ENCODE measurements at places on chromosomes 7 and 10.

GRCh38 chr7:138880881-138881578 lies 83.0 kb upstream of the ATP6V0A4 start:
- DNase-seq, result no peak

- DNase-seq, result peak; percentile 66
Measured at GRCh38 chr7:114789871-114790311, 132.0 kb upstream of the MDFIC start.

- DNase-seq, result peak; percentile 16
Measured at GRCh38 chr10:83012866-83013265, 1126.4 kb upstream of the GHITM start.

DNA sequence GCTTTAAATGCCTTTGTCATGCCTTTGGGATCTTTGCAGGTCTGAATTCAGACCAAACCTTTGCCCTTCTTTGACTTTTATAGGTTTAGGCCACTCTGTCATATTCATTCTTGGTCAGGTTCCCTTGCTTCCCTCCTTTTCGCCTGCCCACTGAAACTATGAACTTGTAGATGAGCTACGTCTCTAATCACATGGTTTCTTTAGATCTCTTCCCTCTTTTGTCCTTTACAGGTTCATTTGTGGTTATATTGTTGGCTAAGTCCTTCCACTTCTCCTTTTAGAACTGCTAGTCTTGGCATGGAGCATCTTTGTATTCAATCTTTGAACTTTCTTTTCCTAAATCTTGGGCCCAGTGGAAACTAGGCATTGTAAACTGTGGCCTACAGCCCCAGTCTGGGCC lies 104.0 kb upstream of the ZEB1 start:
- no peak for DNase-seq

DNA sequence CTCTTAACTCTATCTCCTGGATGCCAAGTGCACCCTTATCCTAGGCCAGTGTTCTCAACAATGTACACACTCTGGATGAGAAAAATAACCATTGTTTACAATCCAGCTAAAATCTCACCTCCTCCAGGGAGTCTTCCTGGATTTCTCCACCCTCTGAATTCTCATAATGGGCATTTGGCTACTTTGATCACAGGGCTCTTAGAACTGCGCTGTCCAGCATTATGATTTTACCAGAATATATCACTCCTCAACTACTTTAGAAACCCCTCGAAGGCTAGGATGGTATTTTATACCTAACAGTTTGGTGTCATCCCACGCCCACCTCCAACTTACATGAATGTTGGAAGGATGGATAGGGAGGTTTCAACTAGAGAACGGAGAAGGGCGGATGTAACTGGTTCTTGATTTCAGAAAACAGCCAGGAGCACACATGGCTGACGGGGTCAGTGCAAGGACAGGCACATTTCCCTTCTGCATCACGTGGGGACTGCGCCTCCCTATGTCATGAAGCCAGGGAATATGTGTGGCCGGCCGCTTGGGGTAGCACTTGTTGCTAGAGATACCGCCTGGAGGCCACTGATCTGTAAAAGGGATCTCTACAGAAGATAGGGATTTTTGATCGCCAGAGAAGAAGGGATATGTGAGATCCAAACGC lies 1.2 kb upstream of the ATP6V0E2 start:
- DNase-seq, result peak; percentile 77

DNA sequence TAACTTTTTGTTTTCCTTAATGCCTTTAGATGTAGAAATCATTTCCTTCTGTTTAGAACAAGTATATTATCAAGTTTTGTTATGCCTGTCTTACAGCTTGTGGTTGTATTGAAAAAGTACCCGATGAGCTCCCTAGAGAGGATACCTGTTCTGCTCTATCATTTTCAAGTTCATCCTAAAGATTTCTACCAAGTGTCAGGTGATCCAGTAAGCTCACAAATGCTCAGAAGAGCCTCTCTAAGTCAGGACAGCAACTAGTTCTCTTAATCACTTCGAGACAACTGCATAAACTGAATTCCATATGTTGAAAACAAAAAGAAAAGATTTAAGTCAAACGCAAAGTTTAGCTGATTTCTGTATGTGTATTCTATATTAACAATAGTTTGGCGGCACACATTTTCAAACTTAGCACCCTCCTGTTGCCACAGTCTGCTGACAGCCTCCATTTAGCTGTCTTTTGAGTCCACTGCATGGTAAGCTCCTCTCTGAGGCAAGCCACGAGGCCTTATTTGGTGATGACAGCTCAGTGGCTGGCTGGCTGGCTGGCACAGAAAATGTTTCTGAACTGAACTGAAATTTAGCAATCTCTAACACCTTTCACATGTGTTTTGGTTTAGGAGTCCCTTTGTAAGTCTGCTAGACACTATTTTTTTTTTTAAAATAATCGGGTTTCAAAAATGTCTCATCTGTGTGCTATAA lies 59.4 kb downstream of the SEMA3C start:
- DNase-seq, result peak; percentile 34

DNA sequence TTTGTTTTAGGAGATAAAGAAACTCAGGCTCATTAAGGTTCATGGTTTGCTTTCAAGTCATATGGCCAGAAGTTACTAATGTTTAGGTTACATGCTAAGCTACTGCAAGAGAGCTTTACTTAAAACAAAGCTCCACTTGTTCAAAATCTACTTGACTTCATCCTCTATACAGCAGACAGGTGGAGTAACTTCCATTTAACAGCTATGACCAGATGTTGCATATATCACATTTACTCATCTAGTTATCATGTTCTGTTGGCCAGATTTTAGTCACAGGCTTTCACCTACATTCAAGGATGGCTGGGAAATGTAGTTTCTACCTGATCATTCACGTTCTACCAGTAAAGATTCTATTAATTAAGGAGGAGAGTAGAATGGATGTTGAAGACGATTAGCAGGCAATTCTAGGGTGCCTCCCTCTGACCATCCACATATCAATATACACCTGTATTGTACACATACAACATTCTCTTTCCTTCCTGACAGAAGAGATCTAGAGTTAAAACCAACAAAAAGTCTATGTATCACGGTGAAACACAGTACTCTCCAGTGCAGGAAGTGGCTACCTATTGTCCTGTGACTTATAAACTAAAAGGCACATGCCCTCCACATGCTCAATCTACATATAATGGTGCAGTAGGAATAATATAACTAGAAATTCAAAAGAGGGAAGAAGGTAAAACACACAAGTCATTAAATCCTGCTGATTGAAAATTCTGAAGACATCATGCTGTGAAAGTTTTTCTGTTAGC lies 488.0 kb downstream of the MDFIC start:
- no peak for DNase-seq

- peak; percentile 42 for DNase-seq
Measured at GRCh38 chr10:123132576-123133477, 2.9 kb upstream of the HMX3 start.

- DNase-seq, result no peak
Measured at GRCh38 chr10:61136139-61136538, 192.2 kb upstream of the RHOBTB1 start.

GRCh38 chr10:83375274-83375673 lies 764.0 kb upstream of the GHITM start:
- DNase-seq, result no peak

- DNase-seq, result no peak
Measured at GRCh38 chr10:36367362-36367761, 725.3 kb upstream of the FZD8 start.

DNA sequence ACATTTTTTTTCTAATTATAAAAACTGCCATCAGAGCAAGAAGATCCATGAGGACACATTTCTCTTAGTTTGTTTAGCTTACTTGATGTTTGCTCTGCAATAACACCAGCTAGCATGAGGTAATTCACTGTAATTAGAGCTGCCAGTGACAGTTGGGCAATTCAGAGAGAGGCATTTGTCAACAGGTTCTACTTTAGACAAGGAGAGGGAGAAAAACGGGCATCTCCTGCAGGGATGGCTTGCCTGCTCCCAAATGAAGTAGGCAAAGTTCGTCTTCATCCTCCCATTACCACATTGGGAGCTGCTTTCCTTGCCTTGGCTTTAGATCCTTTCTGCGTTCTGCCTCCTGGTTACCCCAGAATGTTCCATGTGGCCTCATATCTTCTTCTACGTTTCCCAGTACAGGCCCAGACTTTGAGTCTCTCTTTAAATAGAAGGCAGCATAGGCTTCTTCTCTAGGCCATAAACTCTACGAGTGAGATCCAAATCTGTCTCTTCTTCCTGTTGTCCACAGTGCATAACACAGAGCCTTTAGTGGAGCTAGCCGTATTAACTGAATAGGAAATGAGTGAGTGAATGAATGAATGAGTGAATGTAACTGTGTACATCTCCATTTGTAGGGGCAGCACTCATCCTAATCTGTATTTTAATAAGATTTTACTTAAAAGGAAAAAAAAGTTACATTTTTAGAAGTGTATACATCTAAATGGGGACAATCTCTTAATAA lies 21.2 kb downstream of the ASB15 start:
- no peak for DNase-seq

GRCh38 chr10:128062331-128062880 lies 63.8 kb downstream of the MKI67 start:
- no peak for DNase-seq

DNA sequence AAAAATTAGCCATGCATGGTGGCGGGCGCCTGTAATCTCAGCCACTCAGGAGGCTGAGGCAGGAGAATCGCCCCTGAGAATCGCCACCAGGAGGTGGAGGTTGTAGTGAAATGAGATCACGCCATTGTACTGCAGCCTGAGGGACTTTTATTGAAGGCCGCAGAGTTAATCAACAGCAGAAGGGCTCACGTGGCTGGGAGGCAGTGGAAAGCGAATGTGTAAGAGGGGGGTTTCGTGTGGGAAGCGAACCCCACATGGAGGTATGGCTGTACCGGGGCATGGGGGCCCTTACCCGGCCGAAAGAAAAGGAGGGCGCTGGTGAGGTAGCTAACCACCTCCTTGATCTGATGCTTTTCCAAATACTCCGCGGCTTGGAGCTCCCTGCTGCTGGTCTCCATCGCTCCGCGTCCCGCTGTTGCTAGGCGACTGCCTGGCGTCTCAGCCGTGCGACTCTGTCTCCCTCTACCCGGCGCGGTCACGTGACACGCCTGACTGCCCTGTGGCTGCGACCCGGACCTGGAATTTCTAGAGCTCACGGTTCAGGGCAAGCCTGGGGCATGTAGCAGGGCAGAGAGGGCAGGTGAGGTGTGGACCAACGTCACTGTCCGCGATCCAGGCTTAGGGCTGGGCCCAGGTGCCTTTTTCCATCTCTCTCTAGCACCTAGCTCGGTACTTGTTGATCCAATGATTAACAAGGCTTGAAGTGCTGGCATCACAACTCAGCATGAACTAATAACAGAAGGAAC lies at the start of gene EFCAB10:
Gene EFCAB10, minus strand, starts transcription at position 428 of the 746 bp plus-strand sequence. Its CDS starts 30 bp downstream, at position 398.
- DNase-seq, result peak; percentile 19

- no peak for DNase-seq
Measured at GRCh38 chr10:43202657-43203447, 64.0 kb downstream of the RASGEF1A start.

DNA sequence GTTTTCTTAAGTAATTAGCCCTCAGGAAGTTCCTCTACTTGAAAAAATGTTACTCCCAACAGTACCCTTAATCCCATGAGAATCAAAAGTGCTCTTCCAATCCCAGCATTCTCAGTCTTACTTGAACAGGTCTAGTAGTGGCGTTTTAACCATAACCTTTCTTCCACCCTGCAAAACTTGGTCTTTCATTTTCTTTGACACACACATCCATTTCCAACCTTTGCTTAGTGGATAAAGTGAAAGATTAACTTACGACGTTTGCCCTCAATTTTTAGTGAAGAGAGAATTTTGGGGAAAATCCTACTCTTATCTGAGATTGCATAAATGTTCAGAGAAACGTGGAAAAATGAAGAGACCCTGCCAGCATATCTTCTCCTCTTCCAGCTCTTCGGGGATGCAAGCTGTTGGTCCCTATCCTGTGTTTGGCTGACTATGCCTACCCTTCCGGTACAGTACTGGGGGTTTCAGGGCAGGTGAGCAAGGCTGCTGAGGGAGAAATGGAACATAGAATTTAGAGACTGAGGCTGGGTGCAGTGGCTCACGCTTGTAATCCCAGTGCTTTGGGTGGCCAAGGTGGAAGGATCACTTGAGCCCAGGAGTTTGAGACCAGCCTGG lies 18.8 kb downstream of the WBP1L start:
- DNase-seq, result no peak

- no peak for DNase-seq
Measured at GRCh38 chr7:151431768-151432311, 8.1 kb downstream of the CRYGN start.

GRCh38 chr10:102090772-102091171 lies 25.6 kb downstream of the HPS6 start:
- no peak for DNase-seq
